ENCODE measurements at places on chromosomes 3 and 15.

DNA sequence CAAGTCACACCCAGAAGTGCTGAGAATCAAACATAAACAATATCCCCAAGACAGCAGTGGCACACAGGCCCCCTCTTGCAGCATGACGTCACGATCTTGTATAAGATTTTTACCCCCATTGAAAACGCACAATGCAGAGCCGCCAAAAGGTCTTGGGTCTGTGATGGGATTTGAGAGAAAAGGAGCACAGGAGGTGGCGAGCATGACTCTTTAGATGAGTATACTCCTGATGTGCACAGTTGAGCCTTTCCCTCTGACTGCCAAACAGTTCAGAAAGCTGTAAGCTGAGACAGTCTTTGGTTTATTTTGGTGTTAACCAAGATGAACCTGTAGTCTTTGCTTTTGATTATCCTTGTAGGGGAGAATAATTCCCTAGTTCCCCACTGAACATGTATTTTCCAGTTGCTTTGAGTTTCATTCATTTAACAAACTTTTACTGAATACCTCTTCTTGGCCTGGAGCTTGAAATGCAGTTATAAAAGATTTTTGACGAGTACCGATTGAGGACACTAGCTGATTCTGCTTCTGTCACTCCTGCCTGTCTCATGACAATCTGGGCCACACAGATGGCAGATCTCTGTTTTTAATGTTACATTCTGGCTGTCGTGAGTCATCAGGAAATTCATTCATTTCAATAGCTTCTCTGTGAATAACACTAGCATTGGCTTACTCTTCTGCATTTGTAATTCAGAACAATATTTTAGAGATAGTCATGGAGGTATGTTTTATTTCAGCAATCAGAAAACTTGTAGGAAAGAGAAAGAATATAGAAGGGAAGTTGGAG, 28.9 kb downstream of the CFAP91 start:
- no peak for DNase-seq

DNA sequence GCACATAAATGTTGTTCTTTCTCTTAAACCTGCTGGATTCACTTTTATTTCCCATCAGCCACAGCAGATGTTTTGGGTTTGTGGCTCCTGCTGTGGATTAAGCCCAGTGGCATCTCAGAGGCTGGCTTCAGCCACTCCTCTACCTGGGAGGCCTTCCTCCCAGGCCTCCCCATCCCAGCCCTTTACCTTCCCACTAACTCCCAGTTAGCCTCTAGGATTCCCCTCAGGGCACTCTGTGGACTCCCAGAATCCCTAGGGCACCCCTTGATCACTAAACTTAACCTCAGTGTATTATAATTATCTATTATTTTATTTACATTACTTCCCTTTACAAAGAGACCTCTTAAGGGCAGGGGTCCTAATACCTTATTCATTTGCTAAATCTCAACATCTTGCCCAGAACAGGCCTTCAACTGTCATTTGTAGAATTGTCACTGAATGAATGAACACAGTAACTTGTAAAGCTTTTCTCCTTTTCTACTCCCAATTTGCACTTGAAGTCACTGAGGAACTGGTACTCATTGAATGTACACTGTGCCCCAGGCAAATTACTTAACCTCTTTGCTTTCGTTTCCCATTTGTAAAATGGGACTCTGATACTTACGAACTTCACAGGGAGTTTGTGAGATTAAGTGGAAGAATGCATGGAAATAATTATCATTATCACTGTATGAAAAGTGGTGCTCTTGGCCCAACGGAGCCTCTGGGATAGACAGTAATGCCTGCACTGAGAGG, 8.3 kb downstream of the CCDC13 start:
- no peak for DNase-seq

DNA sequence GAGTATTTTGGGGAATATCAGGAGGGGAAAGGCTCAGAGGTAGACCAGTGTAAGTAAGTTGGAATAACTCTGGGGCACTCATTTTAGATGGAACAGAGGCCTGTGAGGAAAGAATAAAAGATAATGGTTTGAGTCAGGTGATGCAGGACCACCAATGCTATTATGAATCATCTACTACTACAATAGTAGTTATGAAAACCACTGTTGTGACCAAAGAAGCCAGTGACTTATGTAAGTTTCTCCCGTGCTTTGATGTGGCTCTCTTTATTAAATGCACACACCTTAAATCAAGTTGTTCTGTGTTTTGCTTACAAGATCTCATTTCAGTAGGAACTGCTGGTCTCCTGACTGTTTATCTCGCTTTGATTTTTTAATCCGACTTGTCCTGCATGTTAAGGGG, 13.1 kb upstream of the GUCA1C start:
- DNase-seq, result no peak

GRCh38 chr3:139319428-139320402, 24.1 kb upstream of the MRPS22 start:
- no peak for DNase-seq

- no peak for DNase-seq
These were observed 92.4 kb downstream of the CSNK1G1 start for GRCh38 chr15:64263567-64263966.

DNA sequence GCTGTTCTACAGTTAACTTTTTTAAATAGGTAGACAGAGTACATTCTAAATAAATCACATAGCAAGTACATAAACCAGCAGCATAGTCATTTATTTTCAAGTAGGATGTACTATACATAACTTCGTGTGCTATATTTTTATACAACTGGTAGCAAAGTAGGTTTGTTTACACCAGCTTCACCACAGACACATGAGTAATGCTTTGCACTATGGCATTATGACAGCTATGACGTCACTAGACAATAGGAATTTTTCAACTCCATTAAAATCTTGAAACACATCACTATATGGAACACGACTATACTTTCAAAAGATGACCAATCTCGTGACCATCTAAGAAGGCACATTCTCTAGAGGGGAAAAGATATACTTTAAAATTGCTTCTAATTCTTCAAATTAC, 3.5 kb downstream of the TEX55 start:
- DNase-seq, result no peak

GRCh38 chr3:136235545-136235944, 14.6 kb upstream of the PCCB start:
- DNase-seq, result no peak

DNA sequence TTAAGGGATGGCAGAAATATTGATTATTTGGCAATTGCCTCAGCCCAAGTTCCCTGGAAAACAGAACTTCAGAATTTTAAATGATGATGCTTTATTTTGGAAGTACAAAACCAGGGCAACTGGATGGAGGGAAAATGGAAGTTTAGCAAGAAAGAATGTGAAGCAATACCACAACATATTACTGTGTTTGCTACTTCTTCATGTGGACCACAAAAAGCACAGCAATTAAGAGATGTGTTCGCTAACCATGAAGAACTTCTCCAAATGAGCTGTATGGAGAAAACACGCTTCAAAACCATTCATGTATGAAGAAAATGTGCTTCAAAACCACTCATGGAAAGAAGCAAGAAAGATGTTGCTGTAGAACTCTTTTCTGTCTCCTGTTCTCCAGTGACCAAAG, 64.7 kb upstream of the ARL6 start:
- no peak for DNase-seq

GRCh38 chr3:129051871-129052340, 8.7 kb upstream of the GP9 start:
- DNase-seq, result no peak

GRCh38 chr15:52139599-52140462, 27.3 kb upstream of the BCL2L10 start:
- peak; percentile 56 for DNase-seq

GRCh38 chr3:7682822-7683229, 818.8 kb upstream of the LMCD1 start:
- peak; percentile 8 for DNase-seq

DNA sequence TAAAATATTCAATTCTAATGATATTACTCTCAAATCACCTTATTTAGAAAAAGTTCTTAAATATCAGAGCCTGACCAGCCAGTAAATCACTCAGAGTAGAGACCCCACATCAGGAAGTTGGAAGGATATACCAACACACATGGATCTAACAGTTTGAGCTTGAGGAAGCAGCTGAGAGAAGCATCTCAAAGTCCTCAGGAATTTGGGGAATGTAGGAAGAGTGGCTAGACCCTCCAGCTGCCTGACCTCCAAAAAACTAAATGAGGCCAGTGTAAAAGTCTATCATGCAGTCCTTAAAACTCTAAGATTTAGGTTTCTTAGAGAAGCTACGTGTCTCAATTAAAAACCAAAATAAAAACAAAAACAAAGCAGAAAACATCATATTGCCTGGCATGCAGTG, 55.4 kb downstream of the SETD2 start:
- no peak for DNase-seq

GRCh38 chr3:134357914-134358811, 16.1 kb downstream of the AMOTL2 start:
- DNase-seq, result peak; percentile 5

DNA sequence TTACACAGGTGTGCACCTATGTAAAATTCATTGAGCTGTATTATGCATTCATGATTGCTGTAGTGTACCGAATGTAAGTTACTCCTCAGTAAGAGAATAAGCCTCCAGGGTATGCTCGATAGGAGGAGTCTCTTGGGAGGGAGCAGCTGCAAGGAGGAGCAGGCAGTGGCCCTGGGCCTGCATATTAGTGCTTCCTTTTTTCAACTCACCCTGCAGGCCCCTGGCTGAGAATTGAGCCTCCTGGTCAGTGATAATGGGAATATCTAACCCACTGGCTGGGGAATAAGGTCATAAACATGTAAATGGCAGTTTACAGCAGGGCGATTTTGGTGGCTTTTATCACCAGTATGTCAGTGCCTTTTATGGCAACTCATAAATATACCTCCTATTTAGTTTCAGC, 21.7 kb upstream of the SFMBT1 start:
- DNase-seq, result no peak

GRCh38 chr3:105483476-105483875, 116.8 kb downstream of the ALCAM start:
- DNase-seq, result no peak

DNA sequence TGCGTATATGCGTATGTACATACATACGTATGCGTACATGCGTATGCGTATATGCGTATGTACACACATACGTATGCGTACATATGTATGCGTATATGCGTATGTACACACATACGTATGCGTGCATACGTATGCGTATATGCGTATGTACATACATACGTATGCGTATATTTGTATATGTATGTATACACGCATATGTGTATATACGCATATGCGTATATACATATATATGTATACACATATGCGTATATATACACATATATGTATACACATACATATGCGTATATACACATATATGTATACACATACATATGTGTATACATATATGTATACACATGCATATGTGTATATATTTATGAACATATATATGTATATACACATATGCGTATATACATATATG, 12.1 kb downstream of the MCTP2 start:
- no peak for DNase-seq

DNA sequence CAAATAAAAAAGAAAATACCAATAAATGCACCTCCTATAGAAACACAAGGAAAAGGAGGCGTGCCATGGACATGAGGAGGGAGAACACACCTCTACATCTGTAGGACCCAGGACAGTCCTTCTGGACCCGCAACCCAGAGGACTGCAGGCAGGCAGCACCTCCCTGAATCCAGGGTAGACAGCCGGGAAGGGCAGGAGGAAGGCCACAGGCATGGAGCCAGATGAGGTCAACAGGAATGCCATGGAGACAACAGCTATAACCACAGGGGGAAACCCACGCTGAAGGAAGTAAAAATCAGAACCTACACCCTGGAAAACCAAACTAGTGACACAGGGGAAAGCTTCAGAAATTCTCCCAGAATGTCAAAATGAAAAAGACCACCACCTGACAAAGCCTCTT, 248.8 kb upstream of the NSMCE3 start:
- DNase-seq, result no peak

DNA sequence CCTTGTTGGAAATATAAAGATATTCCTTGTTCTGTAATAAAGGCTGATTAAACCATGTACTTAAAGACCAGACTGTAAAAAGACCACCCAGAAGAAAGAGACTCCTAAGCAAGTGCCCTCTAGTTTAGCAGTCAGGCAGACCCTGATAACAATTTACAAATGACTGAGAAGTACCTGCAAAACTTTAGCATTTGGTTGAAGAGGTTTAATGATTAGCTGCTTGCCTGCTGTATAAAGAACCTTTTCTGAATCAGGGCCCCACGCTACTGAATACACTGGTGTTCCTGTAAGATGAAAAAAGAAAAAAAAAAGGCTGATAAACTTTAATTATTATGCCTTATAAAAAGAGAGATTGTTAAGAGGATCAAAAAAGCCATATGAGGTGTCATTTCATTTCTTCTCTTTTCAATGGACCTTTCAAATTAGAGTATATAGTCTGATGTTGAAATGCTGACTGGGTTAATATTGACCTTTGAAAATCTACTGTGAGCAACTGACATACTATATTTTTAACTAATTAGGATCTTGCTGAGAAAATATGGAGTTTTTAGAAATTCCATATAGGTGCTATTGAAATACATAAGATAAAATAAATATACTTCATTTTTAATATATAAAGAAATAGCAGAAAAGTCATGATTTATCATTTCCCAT, 33.0 kb downstream of the IFT80 start:
- no peak for DNase-seq

DNA sequence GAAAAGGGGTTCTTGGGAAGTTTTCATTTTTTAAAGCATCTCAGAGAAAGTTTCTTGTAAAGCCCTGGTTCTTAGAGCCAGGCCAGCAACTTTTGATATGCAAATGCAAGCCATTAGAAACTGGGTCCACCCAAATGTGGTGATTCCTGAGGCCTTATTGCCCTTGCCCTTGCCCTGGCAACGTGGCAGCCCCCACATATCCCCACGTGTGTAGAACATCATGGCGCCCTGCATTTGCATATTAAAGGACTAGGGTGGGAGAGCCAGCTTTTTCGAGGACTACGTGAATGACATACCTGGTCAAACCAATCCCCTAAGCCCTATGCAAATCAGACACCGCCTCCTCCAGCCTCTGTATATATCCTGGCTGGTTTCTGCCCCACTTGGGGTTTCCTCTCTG, 314.9 kb upstream of the NECTIN3 start:
- DNase-seq, result no peak

DNA sequence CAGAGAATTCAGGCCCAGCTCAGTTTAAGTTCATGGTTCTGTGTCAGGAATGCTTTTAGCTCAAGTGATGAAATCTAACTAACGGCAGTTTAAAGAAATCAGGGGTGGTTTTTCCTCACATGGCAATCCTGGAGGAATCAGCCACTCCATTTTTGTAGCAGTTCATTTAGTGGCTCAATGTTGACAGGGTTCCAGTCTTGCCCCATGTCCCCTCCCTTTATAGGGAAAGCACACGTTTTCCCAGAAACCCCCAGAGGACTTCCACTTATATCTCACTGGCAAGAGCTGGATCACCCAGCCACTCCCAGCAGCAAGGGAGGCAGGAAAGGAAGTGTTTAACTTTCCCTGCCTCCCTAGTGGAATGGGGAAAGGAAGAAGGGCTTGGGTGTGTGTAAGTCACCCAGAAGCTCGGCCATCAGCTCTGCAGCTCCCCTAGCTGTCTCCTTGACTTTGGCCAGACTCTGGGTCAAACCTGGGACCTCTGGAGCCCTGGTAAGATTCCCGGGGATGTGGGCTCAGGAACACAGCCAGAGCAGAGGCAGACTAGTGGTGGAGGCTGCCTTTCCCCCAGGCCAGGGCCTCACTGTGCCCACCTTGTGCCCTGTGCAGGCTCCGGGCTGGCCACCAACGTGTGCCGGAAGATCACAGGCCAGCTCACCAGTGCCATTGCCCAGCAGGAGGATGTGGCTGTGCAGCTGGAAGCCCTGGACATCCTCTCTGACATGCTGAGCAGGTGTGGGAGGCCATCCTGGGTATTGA, 11.3 kb downstream of the CAND2 start:
- no peak for DNase-seq
